ENCODE measurements at places on chromosomes 7 and 10.

DNA sequence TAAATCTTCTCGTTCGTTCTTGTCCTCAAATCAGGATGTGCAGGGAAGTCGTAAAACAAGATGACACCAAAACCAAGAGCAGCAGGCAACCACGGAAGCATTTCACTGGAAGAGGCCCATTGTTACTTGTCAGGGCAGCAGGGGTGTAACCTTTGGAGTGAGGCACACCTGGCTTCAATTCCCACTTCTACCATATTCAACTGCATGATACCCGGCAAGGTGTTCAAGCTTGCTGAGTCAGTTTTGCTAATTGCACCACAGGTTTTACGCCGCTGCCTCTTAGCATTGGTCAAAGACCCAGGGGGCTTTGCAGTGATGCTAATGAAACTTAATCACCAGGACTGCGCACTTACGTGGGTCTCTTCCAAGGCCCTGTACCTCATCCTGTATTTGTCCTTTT, 50.0 kb upstream of the PTER start:
- H3K27ac ChIP-seq = no peak overlapping the region
- no peaks in the 10 kb centered on the region for H3K4me1 ChIP-seq
- H3K27me3 ChIP-seq = peaks cover 3% of the 10 kb centered on the region
- no peak for DNase-seq
- no peak overlapping the region for H3K4me3 ChIP-seq

DNA sequence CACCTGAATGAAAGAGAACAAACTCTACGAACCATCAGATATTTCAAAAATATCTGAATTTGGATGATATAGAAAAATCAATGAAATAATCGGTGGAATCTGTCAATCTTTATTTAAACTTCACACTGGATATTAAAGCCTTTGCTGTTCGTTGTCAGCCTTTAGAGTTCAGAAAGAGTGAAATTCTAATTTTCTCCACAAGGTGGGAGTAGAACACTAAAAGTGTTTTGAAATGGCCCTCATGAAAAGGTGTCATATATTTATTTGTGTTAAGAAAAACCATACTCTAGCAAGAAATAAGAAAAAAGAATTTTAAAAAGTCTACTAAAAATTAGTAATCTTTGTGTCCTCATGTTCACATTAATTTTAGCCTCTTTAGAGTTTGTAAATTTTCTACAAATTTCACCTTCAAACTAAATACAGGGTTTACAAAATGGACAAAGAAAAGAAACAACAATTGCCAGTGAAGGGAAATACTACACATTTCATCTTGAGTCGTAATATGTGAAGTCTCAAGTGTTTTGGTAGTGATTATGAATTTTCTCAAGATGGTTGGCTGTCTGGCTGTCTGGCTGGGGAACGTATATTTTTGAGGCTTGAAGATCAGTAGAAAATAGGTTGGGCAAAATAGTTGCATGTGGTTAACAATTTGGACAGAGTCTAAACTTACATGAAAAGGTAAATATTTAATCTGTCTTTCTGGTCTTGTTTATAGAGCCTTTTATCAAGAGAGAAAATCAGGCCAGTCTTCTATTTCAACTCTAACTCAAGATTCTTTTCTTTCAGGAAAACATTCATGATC, 43.7 kb downstream of the DNAJB9 start:
- DNase-seq = peak; percentile 56
- H3K4me1 ChIP-seq = peaks cover 2% of the 10 kb centered on the region
- no peaks in the 10 kb centered on the region for H3K27me3 ChIP-seq
- no peaks in the 10 kb centered on the region for H3K36me3 ChIP-seq
- no peak overlapping the region for H3K4me3 ChIP-seq

DNA sequence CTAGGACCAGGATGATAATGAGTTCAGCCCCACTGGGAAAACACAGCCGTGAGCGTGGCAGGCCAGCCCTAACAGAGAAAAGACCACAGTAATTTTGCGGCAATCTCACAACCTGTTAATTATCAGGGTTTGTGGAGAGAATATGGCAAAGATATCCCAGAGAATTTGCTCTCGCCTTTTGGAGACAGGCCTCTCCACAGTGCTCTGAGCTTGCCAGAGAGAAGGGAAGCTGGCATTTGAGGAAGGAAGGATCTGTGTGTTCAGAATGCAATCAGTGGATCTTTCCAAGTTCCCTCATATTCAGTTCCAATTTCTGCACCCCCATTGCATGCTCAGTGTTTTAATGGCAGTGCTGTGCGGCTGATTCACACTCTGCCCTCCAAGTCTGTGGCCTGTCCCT, 60.2 kb downstream of the PLPP4 start:
- no peaks in the 10 kb centered on the region for H3K36me3 ChIP-seq
- DNase-seq = no peak
- H3K4me3 ChIP-seq = no peak overlapping the region
- H3K27ac ChIP-seq = no peak overlapping the region
- H3K27me3 ChIP-seq = no peaks in the 10 kb centered on the region

DNA sequence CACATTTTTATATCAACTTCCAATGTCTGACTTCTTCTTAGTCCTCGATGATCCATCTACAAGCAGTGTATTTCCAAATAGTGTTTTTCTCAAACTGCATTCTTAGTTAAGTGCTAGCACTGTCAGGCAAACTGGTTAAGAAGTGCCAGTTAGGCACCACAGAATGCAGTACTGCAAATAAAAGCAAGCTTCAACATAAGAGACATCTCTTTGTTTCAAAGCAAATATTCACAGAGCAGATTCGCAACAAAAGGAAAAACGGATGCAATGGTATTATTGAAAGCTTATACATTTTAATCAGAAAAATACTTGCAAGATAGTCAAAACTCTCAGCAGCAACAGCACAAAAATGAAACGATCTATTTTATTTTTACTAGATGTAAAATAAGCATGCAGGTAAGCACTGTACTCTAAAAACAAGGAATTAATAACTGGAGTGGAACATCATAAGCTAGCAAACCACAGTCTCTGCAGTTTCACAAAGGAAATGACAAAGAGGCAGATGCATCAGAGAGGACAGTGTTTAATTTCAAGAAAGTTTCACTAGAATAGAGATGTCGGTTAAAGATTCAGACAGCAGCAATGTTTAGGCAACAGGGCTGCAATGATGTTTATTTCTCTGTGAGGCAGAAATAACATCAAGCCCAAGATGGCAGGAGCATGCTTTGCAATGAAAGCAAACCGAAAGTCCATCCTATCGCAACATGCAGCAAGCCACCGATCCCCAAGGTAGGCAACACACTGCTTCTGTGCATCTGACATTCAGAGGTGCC, 82.0 kb downstream of the FGFR2 start:
- no peak overlapping the region for H3K4me3 ChIP-seq
- H3K27ac ChIP-seq = no peak overlapping the region
- H3K27me3 ChIP-seq = no peaks in the 10 kb centered on the region
- H3K36me3 ChIP-seq = no peaks in the 10 kb centered on the region

DNA sequence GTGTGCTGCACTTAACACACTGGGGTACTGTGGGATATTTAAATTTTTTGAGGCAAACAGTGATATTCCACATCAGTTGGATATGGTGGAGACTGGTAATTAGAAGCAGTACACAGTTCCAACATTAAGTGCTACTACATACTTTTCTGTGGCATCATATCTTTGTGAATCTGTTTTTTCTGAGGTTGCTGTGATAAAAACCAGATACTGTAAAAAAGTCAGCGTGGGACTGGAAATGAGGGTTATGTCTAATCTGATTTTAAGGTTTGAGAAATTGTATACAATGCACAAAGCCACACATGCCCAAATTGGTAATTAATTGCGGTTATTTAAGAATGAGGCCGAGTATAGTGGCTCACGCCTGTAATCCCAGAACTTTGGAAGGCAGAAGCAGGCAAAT, 41.2 kb downstream of the TBC1D12 start:
- peaks cover 4% of the 10 kb centered on the region for H3K4me1 ChIP-seq
- H3K36me3 ChIP-seq = peaks cover 8% of the 10 kb centered on the region

- peak overlapping the region; percentile 72 for H3K4me3 ChIP-seq
- peaks cover 2% of the 10 kb centered on the region for H3K36me3 ChIP-seq
- no peak for DNase-seq
- H3K4me1 ChIP-seq = peaks cover 36% of the 10 kb centered on the region
- H3K27me3 ChIP-seq = no peaks in the 10 kb centered on the region
- H3K27ac ChIP-seq = peak overlapping the region; percentile 93
Measured at GRCh38 chr10:35378541-35379210, 42.4 kb downstream of the CCNY start.

DNA sequence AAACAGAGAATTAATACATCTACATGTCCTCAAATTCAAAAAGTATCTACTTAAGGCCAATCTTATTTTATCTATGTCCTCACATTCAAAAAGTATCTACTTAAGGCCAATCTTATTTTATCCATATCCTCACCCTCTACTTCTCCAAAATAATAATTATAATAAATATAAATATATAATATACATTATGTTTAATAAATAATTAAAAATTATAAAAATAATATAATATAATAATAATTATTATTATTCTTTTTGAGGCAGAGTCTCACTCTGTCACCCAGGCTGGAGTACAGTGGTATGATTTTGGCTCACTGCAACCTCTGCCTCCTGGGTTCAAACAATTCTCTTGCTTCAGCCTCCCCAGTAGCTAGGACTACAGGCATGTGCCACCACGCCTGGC, 784.9 kb downstream of the DNAJB9 start:
- no peaks in the 10 kb centered on the region for H3K36me3 ChIP-seq
- no peaks in the 10 kb centered on the region for H3K4me1 ChIP-seq
- H3K27me3 ChIP-seq = no peaks in the 10 kb centered on the region
- DNase-seq = no peak

DNA sequence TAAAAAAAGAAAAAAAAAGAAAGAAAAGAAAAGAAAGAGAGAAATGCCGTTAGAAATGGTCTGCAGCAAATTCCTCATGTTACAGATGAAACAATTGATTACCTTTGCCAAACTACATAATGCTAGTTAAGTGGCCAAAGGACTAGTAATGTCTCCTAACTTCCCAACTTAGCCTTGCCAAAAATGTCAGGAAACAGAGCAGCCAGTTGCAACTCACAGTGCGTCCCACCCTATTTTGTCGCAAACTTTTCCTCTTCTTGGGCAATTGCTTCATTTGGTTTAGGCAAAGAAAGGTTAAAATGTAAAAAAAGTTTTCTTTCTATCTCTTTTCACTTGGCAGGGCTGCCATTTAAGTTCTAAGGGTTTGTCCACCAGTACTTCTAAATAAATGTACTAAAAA, 53.1 kb downstream of the APBB1IP start:
- peaks cover 26% of the 10 kb centered on the region for H3K36me3 ChIP-seq
- H3K27ac ChIP-seq = peak overlapping the region; percentile 39
- H3K4me3 ChIP-seq = no peak overlapping the region
- no peak for DNase-seq

DNA sequence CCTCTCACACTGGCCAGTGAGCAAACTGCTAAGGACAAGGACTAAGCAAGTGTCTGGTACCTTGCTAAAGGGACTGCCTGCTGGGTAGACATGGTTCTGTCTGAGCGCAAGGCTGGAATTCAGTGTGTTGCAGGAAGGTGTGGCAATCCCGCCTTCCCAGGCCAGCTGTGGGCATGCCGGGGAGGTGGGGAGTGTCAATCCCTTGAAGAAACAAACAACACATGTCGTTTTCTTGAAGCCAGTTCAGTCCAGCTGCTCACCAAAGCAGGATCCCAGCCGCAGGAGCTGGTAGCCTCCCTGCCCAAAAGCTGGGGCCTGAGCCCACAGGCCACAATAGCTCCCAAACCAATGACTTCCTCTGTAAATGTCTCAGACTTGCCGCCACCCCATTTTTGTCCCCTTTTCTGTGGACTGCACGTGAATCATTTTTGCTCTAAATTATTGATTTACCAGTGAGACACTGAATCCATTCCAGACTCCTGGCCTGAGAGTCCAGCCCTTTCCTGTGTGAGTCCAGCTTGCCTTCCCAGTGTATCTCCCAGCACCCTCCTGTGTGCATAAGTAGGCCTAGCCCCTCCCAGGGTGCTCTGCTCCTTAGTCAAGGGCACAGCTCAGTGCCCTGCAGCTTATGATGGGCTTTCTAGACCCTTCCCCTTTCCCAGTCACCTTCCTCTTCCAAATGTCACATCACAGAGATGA, 166.8 kb downstream of the RGS10 start:
- no peaks in the 10 kb centered on the region for H3K27me3 ChIP-seq
- no peak overlapping the region for H3K4me3 ChIP-seq
- H3K4me1 ChIP-seq = peaks cover 38% of the 10 kb centered on the region

GRCh38 chr10:113988535-113988934, 55.1 kb upstream of the ADRB1 start:
- peaks cover 6% of the 10 kb centered on the region for H3K4me1 ChIP-seq
- H3K27me3 ChIP-seq = peaks cover 5% of the 10 kb centered on the region
- DNase-seq = no peak
- H3K4me3 ChIP-seq = no peak overlapping the region

- H3K27me3 ChIP-seq = peaks cover 3% of the 10 kb centered on the region
- no peaks in the 10 kb centered on the region for H3K36me3 ChIP-seq
- no peaks in the 10 kb centered on the region for H3K4me1 ChIP-seq
- no peak overlapping the region for H3K27ac ChIP-seq
- no peak overlapping the region for H3K4me3 ChIP-seq
Measured at GRCh38 chr7:55214707-55215106, 150.4 kb upstream of the LANCL2 start.

DNA sequence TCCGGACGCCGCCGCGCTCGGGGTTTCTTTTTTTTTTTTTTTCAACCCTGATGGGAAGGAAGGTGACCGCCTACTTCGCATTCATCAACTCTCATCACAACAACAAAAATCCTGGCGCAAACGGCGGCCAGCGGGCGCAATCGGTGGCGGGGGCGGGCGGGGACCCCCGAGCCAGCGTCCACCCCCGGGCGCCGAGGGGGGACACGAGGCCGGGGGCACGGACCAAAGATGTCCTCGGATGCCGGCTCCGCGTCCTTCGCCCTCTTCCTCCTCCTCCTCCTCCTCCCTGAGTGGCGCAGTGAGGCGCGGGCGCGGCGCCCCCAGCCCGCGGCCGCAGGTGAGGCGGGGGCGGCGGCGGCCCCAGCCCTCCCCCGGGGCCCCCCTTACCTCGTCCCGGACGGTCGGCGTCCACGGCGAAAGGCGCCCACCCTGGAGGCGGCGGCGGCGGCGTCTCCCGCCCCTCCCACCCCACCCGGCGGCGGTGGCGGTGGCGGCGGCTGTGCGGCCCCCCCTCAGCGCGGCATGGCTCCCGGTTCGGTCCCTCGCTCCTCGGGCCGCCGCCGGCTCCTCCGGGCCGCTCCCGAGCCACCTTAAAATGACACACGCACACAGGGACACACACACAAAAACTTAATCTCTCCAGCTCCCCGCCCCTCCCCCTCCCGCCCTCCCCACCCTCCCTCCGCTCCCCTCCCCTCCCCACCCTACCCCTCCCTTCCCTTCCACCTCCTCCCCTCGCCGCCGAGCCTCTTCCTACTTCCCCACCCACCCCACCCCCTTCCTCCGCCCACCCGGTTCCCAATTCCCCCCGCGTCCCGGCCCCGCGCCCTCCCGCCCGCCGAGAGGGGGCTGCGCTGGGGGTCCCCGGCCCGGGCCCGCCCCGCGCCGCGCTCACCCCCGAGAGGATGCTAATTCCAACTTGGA, at the start of gene CTBP2:
Gene CTBP2 (minus strand): TSS at position 632 of the 924 bp plus-strand sequence.
- no peaks in the 10 kb centered on the region for H3K4me1 ChIP-seq
- H3K27me3 ChIP-seq = peaks cover 14% of the 10 kb centered on the region
- H3K4me3 ChIP-seq = peak within 1 kb of the TSS; percentile 66
- DNase-seq = no peak
- no peaks in the 10 kb centered on the region for H3K36me3 ChIP-seq

DNA sequence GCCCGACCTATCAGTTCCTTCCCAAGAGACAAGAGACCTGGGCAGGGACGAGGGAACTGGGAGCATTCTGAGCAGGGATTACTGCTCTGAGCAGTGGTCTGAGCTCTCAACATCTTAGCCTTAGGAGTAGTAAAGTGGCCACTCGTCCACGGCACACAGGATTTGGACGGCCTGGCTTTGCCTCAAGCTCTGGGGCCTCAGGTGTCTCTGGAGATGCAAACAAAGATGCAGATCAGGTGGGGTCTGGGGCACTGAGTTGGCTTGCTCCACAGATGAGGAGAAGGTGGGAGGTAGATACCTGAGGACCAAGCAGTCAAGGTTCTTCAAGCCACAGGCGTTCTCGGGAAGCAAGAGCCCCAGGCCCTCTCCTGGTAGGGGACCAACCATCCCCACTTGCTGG, 16.1 kb upstream of the NPFFR1 start:
- peaks cover 1% of the 10 kb centered on the region for H3K27me3 ChIP-seq
- H3K4me3 ChIP-seq = no peak overlapping the region
- no peaks in the 10 kb centered on the region for H3K4me1 ChIP-seq
- no peaks in the 10 kb centered on the region for H3K36me3 ChIP-seq

Data from memory B cell (primary cell).